ENCODE measurements at places on chromosomes 16 and 17.

GRCh38 chr17:8836821-8837562 lies 30.5 kb downstream of the PIK3R6 start:
- DNase-seq, result no peak

- no peak for DNase-seq
Measured at GRCh38 chr16:73230651-73231050, 182.7 kb upstream of the ZFHX3 start.

DNA sequence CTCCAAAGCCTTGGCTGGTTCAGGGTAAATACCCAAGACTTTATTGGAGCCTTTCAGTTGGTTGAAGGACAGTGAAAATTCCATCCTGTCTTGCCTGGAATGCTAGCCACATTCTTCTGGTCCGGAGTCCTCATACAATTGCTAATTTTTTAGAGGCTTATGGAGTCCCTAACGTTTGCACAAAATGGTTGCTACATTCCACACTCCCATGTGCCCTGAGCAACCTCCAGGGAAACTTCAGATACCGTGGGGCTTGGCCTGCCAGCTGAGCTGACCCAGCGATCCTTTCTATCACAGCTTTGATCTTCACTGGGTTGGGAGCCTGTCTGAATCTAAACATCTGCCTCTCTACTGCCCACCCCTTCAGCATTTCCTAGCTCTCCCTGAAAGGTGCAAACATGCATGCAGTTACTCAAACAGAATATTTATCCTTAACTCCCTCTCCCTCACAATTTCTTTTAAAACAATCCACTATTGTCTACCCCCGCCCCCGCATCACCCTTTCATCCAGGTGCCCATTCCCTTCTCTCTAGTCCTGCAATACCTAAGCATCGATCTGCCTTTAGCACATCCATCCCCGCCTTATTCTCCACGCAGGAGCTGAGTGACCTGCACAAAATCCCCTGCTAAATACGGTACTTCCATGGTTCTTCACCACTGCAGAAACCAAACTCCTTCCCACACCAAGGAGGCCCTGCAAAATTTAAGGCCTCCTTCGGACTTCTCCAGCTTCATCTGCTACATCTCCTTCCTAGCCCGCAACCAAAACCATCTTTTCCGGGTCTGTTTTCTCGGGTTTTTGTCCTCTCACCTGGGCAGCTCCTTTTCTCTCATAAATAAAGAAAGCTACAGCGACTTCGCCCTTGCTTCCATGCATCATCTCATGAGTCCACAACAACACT lies 810 bp upstream of the GAN start:
- DNase-seq, result no peak

GRCh38 chr17:69236946-69237345 lies 8.3 kb upstream of the ABCA10 start:
- DNase-seq, result no peak

DNA sequence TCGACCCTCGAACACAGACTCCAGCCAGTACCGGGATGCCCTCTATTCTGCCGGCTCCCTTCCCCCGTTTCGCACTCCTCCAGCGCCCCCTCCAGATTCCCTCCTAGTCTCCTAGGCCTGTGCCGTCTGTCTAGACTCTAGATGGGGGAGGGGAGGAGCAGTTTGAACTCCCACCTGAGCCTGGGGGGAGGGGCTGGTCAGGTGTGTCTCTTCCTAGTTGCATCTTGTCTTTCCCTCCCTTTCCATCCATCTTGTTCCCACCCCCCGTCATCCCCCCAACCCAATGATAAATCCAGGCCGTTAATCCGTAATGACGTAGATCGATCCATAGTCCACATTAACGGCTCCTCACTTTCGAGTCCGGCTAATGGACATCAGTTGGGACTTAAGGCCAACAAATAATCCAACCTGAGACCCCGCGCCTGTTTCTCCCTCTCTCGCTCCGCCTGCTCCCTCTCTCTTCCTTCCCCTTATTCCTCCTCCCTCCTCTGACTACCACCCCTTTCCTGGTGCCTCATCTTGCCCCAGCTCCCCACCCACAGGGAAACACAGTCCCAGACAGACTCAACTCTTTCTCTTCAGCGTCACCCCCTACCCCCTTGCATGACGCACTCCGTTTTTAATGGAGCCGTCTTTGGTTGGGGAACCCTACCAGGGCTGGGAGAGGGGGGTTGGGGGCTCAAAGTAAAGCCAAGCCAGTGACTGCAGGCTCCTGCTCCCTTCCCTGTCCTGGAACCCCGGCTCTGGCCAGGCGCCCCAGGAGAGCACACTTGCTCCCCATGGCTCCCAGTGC lies 3.4 kb upstream of the HOXB5 start:
- no peak for DNase-seq

GRCh38 chr16:86292171-86292775 lies 218.1 kb upstream of the FOXF1 start:
- no peak for DNase-seq

DNA sequence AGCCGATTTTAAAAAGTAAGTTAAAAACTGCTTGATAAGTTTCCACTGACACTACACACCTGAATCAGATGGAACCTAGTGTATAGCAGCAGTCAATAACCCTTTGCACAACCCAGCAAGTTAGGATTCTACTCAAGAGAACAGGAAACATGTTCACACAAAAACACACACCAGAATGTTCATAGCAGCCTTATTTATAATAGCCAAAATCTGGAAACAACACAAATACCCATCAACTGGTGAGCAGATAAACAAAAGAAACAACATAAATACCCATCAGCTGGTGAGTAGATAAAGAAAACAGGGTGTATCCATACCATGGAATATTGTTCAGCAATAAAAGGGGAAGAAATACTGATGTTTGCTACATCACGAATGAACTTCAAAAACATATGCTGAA lies 2.7 kb upstream of the CDH11 start:
- DNase-seq, result no peak

DNA sequence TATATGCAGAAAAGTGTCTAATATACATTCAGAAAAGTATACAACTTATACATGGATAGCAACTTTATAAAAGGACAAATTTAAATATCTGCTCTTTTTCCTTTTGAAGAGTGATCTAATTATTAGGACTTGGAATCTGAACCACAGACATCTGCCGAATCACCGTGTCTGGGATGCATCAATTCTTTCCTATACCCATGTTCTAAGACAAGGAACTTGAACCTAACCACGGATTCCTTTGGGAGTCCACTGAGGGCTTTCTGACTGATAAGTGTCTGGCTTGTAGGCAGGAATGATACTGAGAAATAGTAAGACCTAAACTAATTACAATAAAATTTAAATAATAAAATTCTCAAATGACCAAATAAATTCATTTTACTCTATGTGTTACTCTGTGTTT lies 54.2 kb downstream of the NDEL1 start:
- no peak for DNase-seq

DNA sequence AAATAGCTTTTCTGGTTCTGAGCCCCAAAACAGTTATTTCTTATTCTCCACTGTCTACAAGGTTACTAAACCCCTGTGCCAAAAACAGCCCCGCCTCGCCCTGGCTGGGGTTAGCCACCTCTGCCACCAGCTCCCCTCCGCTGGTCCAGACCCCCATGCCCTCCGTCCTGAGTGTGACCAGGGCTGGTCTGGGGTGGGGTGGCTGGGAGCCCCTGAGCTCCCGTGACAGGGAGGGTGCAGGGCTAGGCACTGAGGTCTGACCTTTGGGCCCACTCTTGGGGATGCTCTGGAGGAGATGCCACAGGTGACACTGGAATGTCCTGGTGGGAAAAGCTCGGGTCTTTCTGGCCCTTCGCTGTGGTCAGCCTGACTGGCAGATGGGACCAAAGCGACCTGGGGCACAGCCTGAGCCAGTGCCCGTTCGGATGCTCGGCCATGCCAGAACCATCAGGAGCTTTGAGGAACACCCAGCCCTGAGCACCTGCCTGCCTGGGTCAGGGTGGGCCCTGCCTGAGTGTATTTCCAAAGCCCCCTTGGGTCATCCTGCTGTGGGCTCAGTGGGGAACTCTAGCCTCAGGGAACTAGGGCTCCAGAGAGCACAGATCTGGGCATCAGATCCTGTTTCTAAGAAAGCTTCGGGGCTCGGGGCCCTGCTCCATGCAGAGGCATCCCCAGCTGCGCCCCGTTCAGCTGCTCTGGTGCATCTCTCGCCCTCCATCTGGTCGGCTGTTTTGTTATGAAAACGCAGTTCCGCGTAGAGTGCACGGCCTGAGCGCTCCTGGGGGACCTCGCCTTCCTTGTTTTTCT lies 72.1 kb upstream of the GNG13 start:
- no peak for DNase-seq

DNA sequence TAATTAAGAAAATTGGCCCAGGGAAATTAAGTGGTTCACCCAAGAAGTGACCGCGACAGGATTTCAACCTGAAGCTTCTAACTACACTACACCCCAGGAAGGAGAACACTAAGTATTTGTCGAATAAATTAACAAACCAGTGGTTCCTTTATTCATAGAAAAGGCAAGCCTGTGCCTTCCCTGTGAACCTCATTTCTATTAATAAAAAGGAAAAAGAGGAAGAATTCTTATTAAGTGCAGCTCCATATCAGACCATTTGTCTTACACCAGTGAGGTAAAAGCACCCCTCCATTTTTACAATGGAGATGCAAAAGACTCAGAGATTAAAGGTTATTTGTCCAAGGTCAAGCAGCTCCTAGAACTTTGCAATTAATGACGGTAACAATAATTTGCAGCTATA lies 1.7 kb downstream of the COPS3 start:
- no peak for DNase-seq

- DNase-seq, result no peak
Measured at GRCh38 chr16:79042886-79043285, 557.7 kb downstream of the MAF start.
